ENCODE measurements at places on chromosomes 7 and 10.
A peak's percentile ranks its signal among the peaks of the same experiment; 100 is the strongest.

DNA sequence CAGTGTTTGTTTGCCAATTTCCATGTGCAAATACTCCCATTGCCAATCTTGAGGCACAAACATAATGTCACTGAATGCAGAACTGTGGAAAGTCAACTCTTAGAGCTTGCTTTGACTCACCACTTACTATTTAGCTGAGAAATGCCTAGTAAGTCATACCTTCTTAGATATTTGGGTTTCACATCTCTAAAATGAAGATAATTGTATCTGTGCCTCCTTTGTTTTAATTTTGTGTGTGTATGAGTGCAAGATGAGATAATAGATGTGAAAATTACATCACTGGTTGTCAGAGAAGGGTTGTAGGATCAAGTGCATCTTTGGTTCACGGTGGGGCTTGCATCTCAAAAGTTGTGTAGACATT is 407.5 kb downstream of the INHBA start:
- DNase-seq: no peak

- no peak for DNase-seq
Observed at GRCh38 chr10:84845628-84846261, 517.4 kb downstream of the CCSER2 start.

- DNase-seq: no peak
Observed at GRCh38 chr10:30897547-30897946, 134.1 kb downstream of the ZNF438 start.

- no peak for DNase-seq
Observed at GRCh38 chr7:18224138-18224537, 196.5 kb upstream of the PRPS1L1 start.

GRCh38 chr10:101016814-101017213 is 14.1 kb downstream of the PDZD7 start:
- no peak for DNase-seq

DNA sequence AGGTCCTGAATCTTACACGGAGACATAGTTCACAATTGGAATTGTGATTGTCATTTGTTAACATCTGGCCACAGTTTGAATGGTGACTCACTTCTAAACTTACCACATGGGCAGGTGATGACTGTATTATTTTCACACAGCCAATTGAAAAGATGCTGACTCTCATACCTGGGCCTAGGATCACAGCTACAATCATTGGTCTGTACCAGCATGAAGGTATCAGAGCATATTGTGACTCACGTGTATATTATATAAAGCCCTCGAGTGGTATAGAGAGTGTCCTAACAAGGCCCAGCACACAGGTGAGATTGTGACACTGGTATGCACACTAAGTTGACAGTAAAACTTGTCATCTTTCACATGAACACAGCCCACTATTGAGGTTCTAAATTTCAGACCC is 9.4 kb upstream of the ZNF107 start:
- no peak for DNase-seq

GRCh38 chr7:434891-435629 is 84.6 kb downstream of the PDGFA start:
- DNase-seq: no peak

DNA sequence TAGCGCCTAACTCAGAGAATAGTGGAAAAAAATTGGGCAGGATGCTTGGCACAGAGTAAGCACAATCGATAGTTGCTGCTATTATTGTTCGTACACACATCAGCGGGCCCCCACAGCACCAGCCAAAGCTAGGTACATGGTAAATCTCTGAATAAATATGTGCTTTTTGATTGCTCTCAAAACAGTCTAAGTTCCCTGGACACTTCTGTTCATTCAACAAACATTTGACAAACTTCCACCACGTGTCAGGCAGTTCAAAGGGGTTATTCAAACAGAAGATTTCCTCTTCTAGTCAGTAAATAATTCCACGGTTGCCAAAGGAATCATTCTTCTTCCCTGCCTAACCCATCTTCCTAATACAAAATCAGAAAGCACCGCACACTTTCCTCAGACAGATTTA is 150.8 kb downstream of the DGKI start:
- no peak for DNase-seq

DNA sequence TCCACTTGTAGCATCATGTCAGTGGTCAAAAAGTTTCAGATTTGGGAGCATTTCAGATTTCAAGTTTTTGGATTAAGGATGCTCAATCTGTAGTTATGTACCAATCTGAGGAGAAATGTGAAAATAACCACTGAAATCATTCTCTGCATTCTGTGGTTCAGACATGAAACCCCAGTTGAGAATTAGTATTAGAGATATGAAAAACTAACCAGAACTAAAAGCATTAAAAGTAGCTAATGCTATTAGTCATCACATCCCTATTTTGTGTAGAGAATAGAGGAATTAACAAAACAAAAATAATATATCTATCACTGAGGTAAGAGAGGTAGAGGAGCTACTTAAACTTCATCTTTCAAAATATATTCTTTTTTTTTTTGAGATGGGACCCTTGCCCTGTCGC is 28.0 kb downstream of the MICU1 start:
- DNase-seq: no peak

DNA sequence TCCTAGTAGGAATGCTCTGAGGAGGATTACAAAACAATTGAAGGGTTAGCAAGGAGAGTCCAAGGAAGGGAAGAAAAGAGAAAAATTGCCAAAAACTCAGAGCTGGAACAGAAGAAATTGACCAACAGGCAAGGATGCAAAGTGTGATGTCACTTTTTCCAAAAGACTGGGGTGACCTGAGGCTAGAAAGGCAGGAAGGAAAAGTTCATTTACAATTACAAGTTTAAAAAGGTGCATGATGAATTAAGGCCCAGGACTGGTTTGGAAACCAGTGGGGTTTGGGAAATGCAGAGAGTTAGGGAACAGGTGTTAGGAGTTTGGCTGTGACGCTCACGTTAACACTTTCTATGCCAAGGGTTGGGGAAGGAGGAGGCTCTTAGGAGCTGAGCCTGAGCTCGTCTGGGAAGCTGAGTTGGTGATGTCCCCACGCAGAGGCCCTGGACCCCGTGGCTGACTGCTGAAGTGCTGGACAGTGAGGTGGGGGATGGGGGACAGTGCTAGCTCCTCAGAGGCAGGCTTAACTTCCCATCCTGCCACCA is 92.6 kb upstream of the PODXL start:
- DNase-seq: no peak

- no peak for DNase-seq
Observed at GRCh38 chr7:141436139-141436538, 115.1 kb upstream of the AGK start.

DNA sequence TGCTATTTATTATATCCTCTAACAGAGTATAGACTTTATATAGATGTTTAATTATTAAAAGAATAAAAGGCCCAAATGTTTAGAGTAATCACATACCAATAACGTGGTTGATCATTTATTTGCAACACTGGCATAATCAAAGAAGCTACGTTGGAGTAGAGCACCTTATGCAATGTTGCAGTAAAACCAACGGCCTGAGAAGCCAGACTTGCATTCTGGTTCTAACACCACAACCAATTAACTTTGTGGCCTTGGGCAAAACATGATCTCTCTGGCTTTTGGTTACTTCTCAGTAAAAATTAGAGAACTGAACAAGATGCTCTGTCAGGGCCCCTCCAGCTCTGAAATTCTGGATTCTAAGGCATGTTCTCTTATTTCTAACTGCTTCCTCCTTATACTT is 476.2 kb downstream of the GRM8 start:
- no peak for DNase-seq

- no peak for DNase-seq
Observed at GRCh38 chr7:14045651-14046050, 56.2 kb upstream of the ETV1 start.

GRCh38 chr10:69179089-69179742 is 818 bp upstream of the SUPV3L1 start:
- DNase-seq: peak; percentile 20

DNA sequence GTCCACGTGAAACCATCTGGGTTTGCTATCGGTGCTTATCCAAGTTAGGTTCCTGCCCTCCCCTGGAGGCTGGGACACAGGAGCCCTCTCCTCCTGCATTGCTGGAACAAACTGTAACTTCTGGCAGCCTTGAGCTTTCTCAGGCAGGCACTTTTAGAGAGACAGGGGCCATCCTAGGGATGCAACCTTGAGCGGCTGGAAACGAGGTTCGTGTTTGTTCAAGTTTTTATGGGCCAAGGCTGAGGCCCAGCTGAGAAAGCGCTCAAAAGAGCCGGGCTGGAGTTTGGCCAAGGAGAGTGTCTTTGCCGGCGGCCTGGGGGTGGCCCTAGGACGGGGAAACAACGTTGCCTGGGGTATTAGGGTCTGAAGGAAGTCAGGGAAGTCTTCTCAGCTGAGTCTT is 5.5 kb upstream of the MMD2 start:
- DNase-seq: no peak

GRCh38 chr7:78736548-78736947 is 716.9 kb downstream of the MAGI2 start:
- DNase-seq: no peak

DNA sequence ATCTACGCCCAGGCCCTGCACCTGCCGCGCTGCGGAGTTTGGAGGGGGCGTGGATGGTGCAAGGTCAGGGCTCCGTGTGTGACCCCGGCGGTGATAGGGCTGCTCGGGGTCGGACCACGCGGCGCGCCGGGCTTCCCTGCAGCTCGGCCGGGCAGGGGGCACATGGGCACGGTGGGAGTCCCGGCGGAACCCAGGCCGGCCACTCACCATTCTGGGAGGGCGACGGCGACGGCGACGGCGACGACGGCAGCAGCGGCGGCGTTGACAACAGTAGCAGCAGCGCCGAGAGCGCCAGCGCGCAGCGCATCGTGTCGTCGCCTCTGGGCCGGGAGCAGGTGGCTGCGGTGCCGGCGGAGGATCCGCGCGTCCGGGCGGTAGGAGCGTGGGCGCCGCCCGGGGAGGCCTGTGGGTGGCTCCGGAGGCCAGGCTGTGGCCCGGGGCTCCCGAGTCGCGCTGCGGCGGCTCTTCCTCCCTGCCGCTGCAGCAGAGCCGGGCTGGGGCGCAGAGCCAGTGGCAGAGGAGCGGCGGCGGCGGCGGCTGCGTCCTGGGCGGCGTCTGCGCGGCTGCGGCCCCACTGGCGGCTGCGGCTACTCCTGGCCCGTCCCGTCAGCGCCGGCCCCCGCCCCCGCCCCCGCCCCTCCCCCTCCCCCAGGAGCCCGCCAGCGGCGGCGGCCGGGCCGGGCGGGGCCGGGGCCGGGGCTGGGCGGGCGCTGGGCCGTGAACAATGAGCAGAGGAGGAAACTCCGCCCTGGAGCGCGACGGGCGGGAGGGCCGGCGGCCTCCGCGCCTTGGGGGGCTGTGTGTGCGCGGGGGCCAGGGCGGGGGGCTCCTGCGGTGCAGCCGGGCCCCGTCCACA is at the start of gene PODXL:
TSS of gene PODXL (minus strand) at position 576 of the 856 bp plus-strand sequence. CDS start at position 307, 269 bp downstream.
- DNase-seq: peak; percentile 17

DNA sequence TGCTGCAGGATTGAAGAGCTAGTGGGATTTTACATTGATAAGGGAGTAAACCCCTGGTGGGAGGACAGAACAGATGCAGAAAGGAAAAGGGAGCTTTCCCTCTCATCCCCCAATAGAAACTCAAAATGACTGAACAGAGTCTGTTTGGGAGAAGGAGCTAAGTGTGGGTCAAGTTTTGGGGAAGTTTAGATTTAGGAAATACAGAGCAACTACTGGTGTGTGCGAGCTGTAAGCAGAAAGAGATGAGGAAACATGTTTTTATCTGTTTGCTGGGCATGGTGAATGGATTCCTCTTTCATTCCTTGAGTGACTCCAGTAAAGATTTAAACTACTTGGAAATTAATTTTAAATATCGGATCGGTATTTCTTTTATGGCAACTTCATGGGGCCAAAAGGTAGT is 132.7 kb downstream of the AOAH start:
- DNase-seq: no peak

DNA sequence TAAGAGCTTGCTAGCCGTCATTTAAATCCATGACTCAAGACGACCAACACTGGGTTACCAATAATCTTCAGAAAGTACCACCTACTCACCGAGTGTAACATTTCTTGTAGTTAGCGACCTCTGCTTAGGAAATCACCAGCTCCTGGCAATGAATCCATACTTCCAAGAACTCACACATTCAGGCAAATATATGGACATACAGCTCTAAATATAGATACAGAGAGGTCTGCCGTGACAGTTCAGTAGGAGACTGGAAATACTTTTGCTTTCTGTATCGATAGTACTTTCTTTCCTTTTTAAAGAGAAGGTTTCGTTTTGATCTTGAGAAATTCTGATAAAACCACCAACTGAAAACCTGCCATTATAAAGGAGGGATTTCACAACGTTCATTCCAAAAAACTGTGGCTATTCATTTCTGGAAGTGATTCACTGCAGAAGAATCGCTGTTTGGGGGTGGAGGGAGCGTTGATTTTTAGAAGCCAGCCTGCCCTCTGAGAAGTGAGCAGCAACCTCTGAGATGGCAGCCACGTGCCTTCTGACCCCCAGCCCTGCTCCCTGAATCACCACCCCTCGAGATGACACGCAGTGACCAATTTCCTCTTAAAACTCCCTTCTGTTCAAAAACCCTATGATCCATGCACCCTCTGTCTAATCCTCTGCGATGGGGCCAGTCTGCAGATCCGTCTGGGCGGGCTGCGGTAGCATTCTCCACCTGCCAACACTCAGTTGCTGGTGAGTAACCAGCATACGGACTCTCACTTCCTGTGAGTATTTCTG is 179.0 kb upstream of the KLF14 start:
- peak; percentile 80 for DNase-seq

GRCh38 chr10:17648243-17649035 is 4.5 kb downstream of the STAM start:
- peak; percentile 31 for DNase-seq

- DNase-seq: no peak
Observed at GRCh38 chr7:135991322-135991721, 14.2 kb upstream of the MTPN start.

- DNase-seq: no peak
Observed at GRCh38 chr7:157874870-157875229, 538.0 kb downstream of the DNAJB6 start.

DNA sequence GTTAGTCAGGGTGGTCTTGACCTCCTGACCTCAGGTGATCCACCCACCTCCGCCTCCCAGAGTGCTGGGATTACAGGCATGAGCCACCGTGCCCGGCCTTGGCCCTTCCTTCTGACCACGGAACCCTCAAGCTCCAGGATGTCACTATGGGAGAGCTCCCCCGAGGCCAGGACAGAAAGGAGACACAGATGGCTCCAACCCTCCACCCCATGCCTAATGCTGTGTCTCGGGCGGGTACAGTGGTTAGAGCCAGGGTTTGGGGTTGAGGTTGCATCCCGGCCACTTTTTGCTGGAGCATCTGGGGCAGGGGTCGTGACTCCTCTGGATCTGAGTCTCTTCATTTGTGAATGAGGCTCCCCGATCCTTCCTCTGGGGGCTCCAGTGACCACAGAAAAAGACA is 8.1 kb downstream of the MYL10 start:
- DNase-seq: no peak

GRCh38 chr7:91655656-91656055 is 224.8 kb downstream of the MTERF1 start:
- no peak for DNase-seq

DNA sequence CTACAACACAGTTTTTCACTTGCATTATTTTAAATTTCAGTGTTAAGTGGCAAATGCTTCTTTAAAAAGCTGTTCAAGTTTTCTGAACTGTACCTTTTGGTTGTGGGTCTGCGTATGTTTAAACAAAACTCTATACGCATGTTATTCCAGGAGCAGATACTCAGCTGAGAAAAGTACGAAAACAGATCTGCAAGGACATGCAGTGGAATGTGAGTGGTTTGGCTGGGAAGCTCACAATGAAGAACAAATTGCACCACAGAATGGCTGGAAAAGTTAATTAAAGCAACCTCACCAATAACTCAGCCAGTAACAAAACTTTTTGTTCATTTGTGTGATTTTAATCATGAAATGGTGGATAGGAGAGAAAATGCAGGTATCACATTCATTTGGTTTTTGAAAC is 17.6 kb downstream of the GLI3 start:
- no peak for DNase-seq

- DNase-seq: no peak
Observed at GRCh38 chr10:126407831-126408230, 19.6 kb upstream of the ADAM12 start.

GRCh38 chr10:18868919-18869318 is 179.7 kb upstream of the MALRD1 start:
- no peak for DNase-seq
